ENCODE measurements at places on chromosomes 12 and 14.

- no peak for DNase-seq
Observed at GRCh38 chr12:121048442-121048841, 9.4 kb upstream of the OASL start.

- DNase-seq, result no peak
Observed at GRCh38 chr12:106867651-106868050, 88.1 kb upstream of the TMEM263 start.

DNA sequence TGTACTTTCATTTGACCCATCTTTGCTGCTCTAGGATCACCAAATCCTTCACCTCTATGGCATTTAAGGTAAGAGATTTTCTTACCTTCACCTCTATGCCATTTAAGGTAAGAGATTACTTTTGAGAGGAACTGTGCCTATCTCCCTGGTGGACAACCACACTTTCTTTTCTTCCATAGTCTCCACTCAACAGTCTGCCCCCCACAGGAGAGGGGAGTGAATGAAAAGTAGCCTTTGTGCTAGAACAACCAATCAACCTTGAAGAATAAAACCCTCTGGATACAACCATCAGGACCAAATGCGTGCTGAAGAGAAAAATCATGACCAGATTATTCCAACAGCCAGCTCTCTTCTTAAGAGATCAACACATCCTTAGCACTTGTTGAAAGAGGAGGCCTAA lies 258.6 kb upstream of the TMPO start:
- DNase-seq, result no peak

- DNase-seq, result peak; percentile 67
Observed at GRCh38 chr14:71478542-71478941, 453.7 kb upstream of the RGS6 start.

DNA sequence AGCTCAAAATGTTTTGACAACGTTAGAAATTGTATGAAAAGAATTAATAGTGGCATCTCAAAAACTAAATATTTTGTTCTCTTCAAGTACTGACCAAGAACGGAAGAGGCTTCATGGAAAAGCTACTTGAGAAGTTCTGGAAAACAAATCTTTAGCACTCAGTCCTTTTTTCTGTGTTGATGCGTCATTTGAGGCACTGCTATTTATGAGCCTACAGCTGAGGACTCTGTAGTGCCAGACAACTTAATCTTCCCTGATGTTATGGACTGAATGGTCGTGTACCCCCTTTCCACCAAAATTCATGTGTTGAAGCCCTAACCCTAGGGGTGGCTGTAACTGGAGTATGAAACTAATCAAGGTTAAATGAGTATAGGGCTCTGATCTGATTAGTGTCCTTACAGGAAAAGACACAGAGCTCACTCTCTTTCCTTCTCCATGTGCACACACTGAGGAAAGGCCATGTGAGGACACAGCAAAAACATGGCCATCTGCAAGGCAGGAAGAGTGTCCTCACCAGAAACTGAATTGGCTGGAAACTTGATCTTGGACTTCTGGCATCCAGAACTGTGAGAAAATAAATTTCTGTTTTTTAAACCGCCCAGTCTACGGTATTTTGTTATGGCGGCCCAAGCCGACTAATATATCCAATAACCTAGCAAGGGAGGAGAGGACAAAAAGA lies 337.0 kb upstream of the CLEC14A start:
- no peak for DNase-seq

DNA sequence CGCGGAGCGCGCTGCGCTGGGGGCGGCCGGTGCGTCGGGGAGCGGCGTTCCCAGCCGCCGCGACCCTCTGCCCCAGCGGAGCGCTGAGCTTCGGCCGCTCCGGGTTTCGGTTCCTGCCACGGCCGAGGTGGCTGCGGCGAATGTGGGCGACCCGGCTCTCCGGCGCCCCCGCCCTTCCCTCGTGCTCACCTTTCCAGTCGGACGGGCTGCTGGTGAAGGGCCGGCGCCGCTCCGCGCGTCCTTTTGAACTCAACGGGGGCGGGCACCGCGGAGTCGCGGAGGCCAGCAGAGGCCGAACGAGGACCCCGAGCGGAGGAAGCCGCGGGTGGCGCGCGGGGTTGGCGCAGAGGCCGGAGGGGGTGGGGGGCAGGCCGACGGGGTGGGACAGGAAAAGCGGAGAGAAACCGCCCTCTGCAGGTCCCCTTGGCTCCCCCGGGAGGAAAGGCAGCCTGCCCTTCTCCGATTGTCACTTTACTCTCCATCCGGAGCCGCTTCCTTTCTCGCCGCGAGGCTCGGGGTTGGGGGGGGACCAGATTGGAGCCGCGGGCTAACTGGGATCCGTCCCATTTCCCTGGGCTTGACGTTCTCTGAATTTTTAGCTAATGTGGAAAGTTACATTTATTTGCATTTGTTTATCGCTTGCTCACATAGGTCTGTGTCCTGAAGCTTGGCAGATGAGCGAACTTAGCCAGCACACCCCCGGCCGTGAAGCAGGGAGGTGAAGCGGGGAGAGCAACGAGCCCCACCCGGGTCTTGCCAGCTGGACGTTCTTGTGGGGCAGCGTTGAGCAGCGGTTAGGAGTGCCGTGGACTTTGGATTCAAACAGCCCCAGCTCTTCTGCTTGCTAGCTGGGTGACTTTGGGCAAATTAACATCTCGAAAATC lies at the start of gene SMAGP:
Gene SMAGP (minus strand): TSS at position 349 of the 884 bp plus-strand sequence. CDS start 1,137 bp downstream, outside the sequence.
- DNase-seq, result peak; percentile 78

- DNase-seq, result no peak
Observed at GRCh38 chr12:128098730-128099129, 168.2 kb upstream of the TMEM132C start.

DNA sequence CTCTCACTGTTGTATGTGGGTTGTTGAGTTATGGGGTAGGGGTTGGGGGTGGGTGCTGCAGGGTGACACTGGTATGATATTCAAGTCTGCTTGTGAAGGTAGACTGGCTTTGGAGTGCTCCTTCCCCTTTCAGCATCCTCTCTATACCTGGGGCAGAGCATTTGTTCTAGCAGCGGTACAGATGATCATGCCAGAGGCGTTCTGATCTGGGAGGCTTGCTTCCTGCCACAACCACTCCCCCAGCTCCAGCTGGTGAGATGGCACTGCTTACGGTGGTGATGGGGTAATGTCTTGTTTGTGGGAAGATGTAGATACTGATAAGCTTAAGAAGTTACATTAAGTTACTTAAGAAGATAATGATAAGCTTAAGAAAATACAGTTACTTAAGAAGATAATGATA lies 131.8 kb downstream of the ERC1 start:
- no peak for DNase-seq

- no peak for DNase-seq
Observed at GRCh38 chr12:52818388-52818787, 4.5 kb upstream of the KRT4 start.

GRCh38 chr14:90661866-90662265 lies 154.4 kb downstream of the TTC7B start:
- DNase-seq, result no peak

DNA sequence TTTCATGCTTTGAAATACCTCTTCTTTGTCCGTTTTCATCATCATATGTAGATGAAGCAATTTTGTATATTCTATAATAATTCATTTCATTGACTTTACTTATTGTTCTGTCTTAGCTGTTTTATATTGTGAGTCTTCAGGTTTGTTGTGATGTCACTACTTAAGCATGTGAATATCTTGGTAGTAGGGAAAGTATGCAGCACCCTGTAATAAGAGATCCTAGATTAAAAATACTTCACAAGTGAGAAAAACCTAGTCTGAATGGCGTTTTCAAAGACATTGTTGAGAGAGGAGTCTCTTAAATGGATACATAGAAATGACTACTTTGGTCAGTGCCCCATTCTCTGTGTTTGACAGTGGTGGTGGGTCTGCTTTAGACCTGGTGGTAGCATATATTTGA lies 61.4 kb downstream of the SLC16A7 start:
- peak; percentile 49 for DNase-seq

DNA sequence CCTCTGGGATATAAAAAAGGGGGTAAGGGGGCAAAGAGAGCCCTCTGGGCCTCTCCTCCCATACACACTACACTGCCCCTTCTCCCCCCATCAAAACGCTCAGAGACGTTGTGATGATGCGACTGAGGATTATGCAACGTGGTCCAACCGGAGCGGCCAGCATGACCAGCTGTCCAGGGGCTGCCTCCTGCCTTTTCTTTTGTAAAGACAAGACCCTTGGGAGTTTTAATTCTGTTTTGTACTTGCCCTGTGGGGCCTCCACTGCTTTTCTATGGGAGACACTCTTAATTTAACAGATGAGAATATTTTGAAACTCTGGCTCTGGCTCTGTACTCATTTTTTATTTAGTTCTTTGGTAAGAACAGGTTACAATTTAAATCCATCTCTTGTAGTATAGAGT lies 7.2 kb downstream of the MBD6 start:
- DNase-seq, result no peak

DNA sequence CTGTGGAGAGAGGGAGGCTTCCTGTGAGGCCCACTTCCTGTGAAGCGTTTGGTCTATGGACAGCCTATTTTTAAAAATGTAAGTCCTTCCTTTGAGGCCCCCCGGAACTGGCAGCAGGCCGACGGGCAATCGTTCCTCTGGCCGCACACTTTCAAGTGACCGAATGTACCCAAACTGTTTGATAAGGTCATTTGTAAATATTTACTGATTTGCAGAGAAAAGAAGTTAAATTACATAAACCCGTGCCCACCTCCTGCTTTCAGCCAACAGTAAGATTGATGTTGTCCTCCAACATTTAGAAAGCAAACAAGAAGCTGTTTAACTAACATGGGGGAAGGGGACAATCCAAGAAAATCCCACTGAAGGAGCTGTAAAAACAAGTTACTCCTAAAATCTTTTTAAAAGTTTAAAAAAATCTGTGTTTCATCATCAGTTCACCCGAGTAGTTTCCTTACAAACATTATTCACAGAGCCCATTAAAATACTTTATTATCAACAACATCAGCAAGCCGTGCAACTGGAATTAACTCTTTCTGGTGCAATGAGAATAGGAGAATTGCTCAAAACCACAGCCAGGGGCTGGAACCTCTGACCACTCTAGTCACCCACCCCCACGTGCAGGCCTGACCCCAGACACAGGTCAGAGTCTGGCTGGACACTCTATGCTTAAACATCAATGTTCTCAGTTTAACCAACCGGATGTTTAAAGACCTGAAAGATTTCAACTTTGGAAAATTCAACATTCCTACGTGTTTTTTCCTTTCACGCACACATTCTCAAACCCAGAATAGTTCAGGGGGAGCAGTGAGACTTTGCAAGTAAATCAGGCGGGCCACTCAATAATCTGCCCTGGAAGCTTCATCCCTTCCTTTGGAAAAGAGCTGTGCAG lies 65.3 kb downstream of the FOXN3 start:
- no peak for DNase-seq

DNA sequence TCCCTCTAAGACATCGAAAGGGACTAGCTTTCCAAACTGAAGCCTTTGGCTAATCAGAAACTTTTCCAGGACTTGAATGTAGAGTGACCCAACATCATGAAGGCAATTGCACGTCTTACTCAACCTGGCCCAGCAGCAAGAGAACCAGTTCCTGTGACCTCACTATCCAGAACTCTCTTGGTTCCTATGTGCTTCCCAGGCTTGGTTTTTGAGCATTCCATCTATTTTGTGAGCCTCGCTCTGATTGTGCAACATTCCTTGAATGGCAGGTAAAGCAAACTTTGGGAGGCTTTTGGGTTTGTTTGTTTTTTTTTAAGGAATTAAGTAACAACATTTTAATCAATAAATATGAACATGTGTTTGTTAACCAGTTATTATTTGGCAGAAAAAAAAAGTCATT lies 183.6 kb upstream of the EGLN3 start:
- no peak for DNase-seq

DNA sequence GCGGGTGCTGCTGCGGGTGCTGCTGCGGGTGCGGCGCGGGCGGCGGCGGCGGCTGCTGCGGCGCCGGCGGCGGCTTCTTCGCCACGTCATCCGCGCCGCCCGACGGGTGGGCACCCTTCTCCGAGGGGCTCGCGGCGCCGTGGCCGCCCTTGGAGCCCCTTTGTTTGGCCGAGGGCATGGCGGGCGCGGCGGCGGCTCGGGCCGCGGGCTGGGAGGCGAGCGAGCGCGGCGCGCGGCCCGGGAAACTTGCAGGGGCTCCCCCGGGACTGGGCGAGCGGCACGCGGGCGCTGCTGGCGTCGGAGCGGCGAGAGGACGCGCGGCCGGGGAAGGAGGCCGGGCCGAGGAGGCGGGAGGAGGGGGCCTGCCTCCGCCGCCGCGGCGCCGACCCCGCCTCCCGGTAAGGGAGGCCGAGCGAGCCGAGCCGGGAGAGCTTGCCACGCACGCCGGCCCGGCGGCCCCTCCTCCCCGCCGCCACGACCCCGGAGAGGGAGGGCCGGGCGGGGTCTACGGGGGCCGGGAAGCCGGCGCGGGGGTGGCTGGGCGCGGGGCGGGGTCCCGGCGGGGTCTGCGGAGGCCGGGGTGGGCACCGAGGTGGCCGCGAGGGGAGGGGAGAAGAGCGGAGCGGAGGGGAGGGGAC lies at the start of gene CKAP4:
Gene CKAP4 (minus strand): TSS at position 347 of the 638 bp plus-strand sequence. CDS start 169 bp downstream, at position 178.
- peak; percentile 78 for DNase-seq

- DNase-seq, result no peak
Observed at GRCh38 chr12:13211191-13211858, 14.8 kb downstream of the EMP1 start.
